ENCODE measurements at places on chromosomes 16 and 17. TPM values are rescaled to one million over a fixed set of nuclear protein-coding genes. Genes with fewer than 3 reads are reported as not detected.

NPIPB2 gene
- total RNA-seq: 13.6 TPM

DNA sequence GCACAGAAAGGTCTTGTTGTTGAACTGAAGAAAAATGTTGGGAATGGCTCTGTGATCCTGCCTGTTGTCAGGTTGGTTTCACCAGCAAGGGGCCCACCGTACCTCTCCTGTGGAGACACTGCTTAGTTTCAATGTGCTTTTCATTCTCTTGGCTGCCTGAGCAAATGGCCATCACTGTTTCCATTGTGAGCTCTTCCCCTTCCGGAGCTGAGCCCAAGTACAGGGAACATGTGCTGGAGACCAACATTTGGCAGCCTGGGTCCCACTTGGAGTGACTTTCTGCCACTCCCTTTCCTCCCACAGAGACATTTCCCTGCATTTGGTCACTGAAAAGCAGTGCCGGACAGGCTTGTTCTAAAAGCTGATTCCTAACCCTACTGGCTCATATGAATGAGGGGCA, 23.1 kb downstream of the GABARAPL2 start:
- DNase-seq: no peak

DNA sequence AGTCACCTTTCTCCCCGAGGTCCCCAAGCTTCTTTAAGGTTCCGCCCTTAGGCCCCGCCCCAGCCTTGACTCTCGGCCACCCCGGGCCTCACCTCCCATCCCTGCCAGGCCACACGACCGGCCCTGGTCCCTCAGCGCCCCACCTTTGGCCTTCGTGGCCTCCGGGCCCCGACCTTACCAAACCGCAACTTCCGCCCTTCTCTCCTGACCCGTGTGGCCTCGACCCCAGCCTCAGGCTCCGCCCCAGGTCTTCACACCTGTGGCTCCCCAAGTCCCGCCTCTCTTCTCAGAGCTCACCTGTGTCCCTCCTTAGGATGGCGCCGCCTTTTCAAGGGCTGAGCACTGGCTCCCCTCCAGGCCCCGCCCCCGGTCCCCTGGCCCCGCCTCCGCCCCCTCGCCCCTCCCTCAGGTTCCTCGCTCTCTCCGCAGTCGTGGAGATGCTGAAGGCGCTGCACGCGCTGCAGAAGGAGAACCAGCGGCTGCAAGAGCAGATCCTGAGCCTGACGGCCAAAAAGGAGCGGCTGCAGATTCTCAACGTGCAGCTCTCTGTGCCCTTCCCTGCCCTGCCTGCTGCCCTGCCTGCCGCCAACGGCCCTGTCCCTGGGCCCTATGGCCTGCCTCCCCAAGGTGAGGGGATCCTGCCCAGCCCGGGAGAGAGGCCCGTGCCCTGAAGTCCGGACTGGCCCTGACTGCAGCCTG, 10.0 kb upstream of the CISD3 start:
- no peak for DNase-seq

PDILT gene
- not detected for total RNA-seq

DNA sequence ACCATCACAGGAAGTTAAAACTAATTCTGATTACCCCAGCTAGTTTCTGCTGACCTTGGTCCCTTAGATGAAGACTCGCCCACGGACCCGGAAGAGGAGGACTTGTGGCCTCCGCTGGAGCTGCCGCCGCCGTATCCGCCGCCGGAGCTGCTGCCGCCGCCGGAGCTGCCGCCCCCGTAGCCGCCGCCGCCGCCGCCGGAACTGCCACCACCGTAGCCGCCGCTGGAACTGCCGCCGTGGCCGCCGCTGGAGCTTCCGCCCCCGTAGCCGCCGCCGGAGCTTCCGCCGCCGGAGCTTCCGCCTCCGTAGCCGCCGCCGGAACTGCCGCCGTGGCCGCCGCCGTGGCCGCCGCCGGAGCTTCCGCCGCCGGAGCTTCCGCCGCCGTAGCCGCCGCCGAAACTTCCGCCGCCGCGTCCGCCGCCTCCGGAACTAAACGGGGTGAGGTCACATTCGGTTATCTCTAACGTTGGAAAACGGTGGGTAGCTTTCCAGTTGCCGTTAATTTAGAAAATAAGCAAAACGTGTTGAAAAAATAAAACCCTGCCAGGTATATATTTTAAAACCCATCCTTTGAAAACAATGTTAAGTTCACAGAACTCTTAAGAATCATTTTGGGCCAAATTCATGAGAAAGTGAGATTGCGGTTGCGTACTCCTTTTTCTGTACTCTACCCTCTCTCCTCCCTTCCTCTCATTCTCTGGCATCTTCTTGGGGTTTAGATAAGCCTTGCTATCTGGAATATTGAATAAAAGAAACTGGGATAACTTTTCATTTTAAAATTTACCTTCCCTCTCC, 3.5 kb downstream of the KRT10 start:
- peak; percentile 78 for DNase-seq

- no peak for DNase-seq
These were observed 48.0 kb downstream of the TEKT5 start for GRCh38 chr16:10646581-10647263.

FOXJ1 gene
- 1.3 TPM for total RNA-seq

DNA sequence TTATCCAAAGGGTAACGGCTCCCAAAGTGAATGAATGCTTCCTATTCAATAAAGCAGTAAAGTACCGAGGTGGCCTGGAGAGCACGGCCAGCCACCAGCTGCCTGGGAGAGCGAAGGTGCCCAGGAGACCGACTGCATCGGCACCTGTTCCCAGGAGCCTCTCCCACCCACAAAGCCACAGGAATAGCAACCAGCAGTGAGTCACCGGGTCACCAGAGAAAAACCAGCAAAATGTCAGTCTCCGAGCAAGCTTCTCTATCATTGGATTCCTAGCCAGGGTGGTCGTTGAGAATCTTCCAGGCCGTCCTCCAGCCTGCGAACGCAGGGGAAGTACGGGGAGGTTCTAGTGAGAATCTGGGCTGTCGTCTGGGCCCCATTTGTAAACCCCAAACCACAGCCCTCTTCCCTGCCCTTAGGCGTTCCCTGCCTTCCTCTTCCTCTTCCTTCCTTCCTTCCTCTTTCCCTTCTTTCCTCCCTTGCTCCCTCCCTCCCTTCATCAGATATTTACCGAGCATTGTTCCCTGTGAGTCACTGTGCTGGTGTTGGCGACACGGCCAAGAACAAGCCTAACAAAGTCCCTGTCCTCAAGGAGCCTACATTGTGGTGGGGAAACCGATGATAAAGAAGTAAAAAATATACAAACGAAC, 114.6 kb downstream of the SLC39A11 start:
- DNase-seq: no peak

- DNase-seq: no peak
These were observed 2.4 kb upstream of the CACNA1G start for GRCh38 chr17:50558091-50558490.

DNA sequence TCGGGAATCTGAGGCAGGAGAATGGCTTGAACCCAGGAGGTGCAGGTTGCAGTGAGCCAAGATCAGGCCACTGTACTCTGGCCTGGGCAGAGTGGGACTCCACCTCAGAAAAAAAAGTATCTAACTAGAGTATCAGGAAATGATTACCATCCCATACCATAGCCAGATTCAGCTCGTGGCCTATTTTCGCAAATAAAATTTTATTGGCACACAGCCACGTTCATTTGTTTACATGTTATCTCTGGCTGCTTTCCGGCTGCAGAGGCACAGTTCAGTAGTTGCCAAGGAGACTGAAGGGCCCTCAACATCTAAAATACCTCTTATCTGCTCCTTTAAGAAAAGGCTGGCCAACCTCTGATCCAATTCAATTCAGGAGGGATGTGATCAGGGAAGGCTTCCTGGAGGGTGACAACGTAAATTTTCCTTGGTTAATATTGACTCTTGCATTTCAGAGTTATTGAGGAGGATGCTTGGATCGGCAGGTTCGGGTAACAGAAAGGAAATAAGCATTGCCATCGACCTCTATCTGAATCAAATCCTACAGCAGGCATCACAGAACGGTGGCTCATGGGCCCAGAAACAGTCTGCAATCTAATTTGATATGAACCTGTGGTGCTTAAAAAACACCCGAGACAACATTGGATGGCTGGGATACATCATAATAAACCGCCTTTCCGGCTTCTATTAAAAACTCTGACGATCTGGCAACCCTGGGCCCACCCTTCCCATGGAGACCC, 73.8 kb downstream of the XYLT1 start:
- DNase-seq: peak; percentile 60

GRCh38 chr16:15783985-15784384, 72.8 kb downstream of the MYH11 start:
- no peak for DNase-seq

GRCh38 chr16:57184887-57185445, 873 bp downstream of the PSME3IP1 start:
- no peak for DNase-seq

DNA sequence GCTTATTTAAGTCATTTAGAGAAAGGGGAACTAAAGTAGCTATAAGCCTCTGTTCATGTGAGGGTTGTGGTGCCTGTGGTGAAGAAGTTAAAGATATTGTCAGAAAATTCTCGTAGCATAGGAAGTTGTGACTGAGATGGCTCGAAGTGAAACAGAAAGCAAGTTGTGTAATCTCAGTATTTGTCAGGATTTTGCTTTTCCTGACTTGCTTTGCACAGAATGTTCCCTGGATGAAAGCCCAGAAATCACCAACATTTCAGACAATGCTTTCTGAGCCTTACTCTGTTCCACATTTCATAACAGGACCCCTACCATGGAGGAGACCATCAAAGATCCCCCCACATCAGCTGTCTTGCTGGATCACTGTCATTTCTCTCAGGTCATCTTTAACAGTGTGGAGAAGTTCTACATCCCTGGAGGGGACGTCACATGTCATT, 10.6 kb downstream of the CALCOCO2 start:
- no peak for DNase-seq

All from T-helper 17 cell (primary cell).